ENCODE measurements at places on chromosomes 3 and 15.

GRCh38 chr3:4720316-4721075, 227.3 kb downstream of the ITPR1 start:
- DNase-seq: no peak

DNA sequence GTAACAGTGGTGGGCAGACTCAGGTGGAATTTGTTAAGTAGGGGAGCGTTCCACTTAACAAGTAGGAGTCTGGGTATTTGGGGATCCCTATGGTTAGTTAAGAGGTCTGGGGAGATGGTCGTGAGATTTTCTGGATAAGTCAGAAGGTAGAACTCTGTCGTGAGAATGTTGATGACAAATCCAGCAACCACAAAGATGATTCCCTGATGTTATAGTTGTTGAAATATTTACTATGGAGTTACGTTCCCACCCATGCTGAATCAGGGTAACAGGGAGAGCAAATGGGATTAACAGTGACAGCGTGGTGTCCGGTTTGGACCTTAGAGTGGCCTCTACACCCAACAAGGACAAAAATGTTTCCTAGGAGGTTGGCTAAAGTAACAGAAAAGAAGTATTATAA, 110.8 kb downstream of the MFSD1 start:
- no peak for DNase-seq

DNA sequence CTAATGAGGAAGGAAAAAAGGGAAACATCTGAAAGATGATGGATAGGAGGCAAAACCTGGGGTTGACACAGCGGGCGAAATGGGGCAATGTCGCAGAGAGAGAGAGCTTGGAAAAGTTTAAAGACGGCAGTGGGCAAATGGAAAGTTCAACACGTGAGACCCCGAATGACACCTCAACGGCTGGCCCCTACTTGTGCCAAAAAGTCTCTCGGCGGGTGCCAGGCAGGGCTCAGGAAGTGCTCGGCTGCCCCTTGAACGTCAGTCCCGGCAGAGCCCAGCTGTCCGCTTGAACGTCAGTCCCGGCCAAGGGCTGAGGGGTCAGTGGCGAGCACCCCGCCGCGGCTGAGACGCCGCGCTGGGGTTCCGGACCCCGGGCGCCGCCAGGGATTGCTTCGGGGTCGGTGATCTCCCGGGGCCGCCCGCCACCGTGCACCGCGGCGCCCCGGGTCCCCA, 658 bp downstream of the EOGT start:
- no peak for DNase-seq

GRCh38 chr3:193367868-193368267, 10.7 kb downstream of the ATP13A5 start:
- no peak for DNase-seq

DNA sequence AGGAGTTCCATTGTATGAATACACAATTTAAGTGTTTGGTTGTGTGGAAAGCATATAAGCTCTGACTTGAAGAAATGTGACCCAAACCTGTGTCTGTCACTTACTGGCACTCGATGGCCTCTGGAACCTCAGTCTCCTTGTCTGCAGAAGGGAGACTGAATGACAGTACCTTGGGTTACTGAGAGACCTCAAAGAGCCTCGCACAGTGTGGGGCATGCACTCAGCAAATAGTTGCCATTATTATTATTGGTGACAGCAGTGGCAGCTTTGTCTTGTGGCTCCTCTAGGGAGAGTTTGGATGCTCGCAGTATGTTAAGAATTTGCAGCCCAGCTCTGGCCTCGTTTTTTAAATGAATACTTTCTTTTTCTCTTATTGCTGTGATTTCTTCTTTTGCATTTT, 43.4 kb downstream of the EEFSEC start:
- DNase-seq: no peak

Data from AG04449 (cell line).